ENCODE measurements at places on chromosomes 1 and 21. TPM values are rescaled to one million over a fixed set of nuclear protein-coding genes. Genes with fewer than 3 reads are reported as not detected.

Gene DISP3
- total RNA-seq, result not detected

GRCh38 chr1:65264197-65264929 lies 45.0 kb upstream of the DNAJC6 start:
- peaks cover 13% of the 10 kb centered on the region for H3K4me1 ChIP-seq
- no peak overlapping the region for H3K4me3 ChIP-seq
- H3K27me3 ChIP-seq, result no peaks in the 10 kb centered on the region
- no peaks in the 10 kb centered on the region for H3K36me3 ChIP-seq
- no peak overlapping the region for H3K27ac ChIP-seq
- DNase-seq, result no peak

Gene KDM5B
- total RNA-seq, result 99.8 TPM

DNA sequence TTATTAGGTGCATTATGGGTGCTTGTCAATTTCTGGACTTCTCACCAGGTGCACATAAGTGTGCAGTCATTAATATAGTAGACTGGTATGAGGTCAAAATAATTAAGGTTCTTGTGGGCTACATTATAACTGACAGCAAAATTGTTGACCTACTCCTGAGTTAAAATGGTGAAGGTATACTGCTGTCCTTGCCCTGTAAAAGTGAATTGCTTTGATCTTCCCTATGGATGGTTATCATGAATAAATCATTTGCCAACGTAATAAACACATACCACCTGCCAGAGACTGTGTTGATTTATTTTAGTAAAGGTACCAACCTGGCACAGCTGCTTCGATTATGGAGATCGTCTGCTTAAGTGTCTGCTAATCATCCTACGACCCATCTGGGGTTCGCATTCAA lies 201.6 kb upstream of the KCNK2 start:
- no peak for DNase-seq
- no peaks in the 10 kb centered on the region for H3K27me3 ChIP-seq
- H3K36me3 ChIP-seq, result no peaks in the 10 kb centered on the region
- H3K4me3 ChIP-seq, result no peak overlapping the region
- no peaks in the 10 kb centered on the region for H3K4me1 ChIP-seq

Gene S100A3
- 1.5 TPM for total RNA-seq

Data from PC-9 (cell line).